ENCODE measurements at places on chromosomes 4 and X.

DNA sequence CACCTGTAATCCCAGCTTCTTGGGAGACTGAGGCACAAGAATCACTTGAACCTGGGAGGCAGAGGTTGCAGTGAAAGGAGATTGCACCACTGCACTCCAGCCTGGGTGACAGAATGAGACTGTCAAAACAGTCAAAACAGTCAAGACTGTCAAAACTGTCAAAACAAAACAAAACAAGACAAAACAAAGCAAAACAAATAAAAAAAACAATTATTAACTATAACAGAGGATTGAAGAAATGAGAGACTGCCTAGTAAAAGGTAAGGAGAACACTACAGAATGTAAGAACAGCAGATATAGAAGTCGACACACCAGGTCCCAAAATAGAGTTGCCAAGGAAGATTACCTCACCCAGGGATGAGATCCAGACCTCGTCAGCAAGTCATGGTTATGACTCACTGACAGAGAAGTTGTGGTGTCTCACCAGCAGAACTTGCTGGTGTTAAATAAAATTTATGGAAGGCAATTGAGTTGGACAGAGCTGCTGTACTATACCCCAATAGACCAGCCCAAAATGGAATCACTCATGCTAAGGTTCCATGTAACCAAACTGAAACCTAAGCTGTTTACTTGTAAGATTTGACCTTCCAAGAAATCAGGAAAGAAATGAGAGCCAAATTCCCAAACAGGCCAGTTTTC lies 32.1 kb upstream of the GK start:
- DNase-seq = no peak

DNA sequence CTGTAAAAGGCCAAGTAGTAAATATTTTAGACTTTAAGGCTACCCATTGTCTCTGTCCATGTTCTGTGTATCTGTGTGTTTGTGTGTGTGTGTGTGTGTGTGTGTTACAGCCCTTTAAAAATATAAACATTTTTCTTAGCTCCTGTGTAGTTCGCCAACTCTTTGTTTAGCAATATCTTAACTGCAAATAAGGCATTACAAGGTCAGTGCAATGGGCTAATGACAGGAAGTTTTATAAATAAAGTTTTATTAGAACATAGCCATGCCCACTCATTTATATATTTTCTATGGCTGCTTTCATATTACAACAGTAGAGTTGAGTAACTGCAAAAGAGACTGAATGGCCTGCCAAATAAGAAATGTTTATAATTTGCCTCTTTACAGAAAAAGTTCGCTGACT lies 5.9 kb upstream of the SLC7A11 start:
- no peak for DNase-seq

DNA sequence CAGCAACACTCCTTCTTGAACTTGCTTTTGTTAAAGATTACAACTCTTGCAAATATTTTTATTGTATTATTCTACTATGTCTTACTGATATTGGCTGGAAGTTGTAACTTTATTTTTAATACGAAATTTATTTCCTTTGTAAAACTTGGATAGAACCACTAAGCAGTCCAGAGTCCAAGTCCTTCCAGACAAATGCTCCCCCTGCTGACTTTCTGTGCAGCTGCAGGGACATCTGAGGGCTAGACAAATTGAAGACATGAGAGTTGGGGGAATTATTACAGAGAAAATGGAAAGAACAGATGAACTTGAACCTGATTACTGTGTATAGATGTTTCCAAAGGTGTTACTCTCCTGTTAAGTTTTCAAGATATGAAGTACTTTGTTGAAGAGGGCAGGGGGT lies 238.8 kb downstream of the GRIA3 start:
- no peak for DNase-seq

DNA sequence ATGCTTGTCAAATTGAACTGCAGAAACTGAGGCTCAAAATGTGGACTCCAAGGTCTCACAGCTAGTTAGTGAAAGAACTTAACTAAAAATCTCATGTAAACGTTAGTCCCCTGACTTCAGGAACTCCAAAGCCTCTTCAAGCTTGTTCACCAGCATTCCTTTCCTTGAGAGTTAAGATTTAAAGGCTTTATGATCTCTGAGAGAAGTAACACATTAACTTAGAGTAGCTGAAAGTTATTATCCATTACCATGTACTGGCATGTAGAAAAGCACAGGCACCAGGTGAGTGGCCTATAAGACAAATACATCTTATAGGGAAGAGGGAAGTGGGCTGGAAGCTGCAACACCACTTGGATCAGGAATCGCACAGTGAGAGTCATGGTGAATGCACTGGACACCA lies 15.3 kb downstream of the PARM1 start:
- no peak for DNase-seq

- no peak for DNase-seq
Observed at GRCh38 chr4:5511791-5512190, 196.6 kb downstream of the EVC2 start.
